Thyroid gland (tissue), 4 donors: ENCODE measurements at places on chromosomes 7 and 10.

- peaks cover 81% of the 10 kb centered on the region for H3K4me1 ChIP-seq
- peak overlapping the region; percentile 95 for H3K27ac ChIP-seq
- no peaks in the 10 kb centered on the region for H3K36me3 ChIP-seq
- no peaks in the 10 kb centered on the region for H3K27me3 ChIP-seq
- H3K4me3 ChIP-seq = no peak overlapping the region
Measured at GRCh38 chr10:114504769-114505579, 100.7 kb upstream of the AFAP1L2 start.

DNA sequence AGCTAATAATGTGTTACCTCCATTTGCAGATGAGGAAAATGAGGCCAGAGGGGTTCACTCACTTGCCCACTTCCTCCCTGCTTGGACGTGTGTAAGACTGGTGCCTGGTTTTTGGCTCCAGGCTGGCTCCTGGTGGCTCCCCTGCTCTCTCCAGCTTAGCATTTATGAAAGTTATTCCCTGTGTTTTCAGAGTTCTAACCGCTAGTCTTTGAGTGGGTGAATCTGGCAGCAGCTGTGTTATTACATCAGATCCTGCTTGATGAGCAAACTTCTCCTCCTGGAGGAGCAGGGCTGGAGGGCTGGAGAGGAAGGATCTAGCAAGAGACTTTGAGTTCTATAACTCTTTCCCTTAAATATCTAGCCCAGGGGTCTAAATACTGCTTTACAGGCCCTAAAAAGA, 80.9 kb upstream of the AGBL3 start:
- DNase-seq = peak; percentile 88
- no peaks in the 10 kb centered on the region for H3K27me3 ChIP-seq
- no peaks in the 10 kb centered on the region for H3K36me3 ChIP-seq
- H3K27ac ChIP-seq = peak overlapping the region; percentile 25
- H3K4me1 ChIP-seq = peaks cover 50% of the 10 kb centered on the region
- no peak overlapping the region for H3K4me3 ChIP-seq

DNA sequence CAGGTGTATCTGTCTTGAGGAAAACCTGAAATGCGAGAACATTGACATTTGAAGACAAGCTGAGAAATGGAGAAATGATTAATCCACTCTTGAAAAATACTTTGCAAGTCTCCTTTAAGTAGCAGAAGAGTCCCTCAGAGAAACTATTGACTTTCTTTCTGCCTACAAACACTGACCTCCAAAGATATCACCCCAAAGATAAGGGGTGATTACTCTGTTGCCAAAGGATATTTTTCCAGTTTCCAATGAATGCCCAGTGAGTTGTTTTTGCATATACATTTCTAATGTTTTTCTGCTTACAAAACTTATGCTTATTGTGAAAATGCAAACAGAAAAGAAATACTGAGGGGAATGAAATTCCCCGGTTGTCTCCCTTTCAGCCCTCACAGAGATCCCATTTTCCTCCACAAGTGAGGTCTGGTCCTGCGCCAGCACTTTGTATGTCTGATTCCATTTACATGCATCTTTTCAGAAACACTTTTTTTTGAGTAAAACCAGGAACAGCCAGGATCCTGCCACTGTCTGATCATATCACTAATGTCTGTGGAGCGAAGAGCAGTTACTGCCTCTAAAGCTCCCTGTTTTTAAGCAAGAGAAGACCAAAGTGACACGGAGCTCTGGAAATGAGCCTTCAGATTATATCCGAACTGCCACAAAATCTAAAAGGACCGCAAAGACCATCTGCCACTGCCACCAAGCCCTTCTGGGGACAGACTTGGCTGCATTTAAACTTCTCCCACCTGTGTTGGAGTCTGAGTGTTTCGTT, 82.9 kb upstream of the PDCD4 start:
- no peak for DNase-seq
- H3K4me3 ChIP-seq = no peak overlapping the region
- no peaks in the 10 kb centered on the region for H3K36me3 ChIP-seq
- H3K27me3 ChIP-seq = no peaks in the 10 kb centered on the region
- no peak overlapping the region for H3K27ac ChIP-seq

DNA sequence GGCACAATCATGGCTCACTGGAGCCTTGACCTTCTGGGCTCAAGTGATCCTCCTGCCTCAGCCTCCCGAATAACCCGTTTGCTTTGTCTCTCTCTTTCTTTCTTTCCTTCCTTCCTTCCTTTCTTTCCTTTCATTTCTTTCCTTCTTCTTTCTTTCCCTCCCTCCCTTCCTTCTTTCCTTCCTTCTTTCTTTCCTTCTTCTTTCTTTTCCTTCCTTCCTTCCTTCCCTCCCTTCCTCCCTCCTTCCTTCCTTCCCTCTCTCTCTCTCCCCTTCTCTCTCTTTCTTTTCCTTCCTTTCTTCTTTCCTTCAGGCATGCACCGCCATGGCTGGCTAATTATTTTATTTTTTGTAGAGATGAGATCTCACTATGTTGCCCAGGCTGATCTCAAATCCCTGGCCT, 57.9 kb upstream of the NPTX2 start:
- H3K4me3 ChIP-seq = no peak overlapping the region
- DNase-seq = no peak
- no peaks in the 10 kb centered on the region for H3K36me3 ChIP-seq
- no peaks in the 10 kb centered on the region for H3K27me3 ChIP-seq
- H3K4me1 ChIP-seq = no peaks in the 10 kb centered on the region
- no peak overlapping the region for H3K27ac ChIP-seq

DNA sequence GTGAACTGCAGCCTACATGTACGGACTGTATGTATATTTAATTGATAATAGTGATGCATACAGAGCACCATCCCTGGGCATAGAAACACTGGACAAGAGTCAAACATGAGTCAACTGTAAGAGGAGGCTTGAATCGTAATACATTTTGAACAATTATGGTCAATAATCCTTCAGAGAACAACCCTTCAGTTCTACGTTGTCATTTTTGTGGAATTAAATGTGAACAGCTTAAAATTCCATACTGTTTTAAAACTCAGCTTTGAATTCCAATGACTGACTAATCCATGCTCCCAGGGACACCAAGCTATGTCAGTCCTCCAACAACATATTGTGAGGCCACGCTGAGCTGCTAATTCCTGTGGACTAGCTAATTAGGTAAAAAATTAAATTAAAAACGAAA, 41.5 kb upstream of the KMT2E start:
- no peaks in the 10 kb centered on the region for H3K36me3 ChIP-seq
- peaks cover 3% of the 10 kb centered on the region for H3K4me1 ChIP-seq
- H3K27me3 ChIP-seq = no peaks in the 10 kb centered on the region
- H3K4me3 ChIP-seq = no peak overlapping the region

DNA sequence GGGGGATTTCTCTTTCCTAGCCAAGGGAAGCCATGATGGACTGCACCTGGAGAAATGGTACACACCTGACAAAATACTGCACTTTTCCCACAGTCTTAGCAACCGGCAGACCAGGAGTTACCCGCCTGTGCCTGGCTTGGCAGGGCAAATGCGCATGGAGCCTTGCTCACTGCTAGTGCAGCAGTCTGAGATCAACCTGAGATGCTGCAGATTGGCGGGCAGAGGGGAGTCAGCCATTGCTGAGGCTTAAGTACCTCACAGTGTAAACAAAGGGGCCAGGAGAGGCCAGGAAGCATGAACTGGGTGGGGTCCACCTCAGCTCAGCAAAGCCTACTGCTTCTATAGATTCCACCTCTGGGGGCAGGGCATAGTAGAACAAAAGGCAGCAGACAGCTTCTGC, 49.4 kb downstream of the OR13A1 start:
- H3K36me3 ChIP-seq = no peaks in the 10 kb centered on the region
- no peak for DNase-seq
- no peak overlapping the region for H3K27ac ChIP-seq
- H3K4me1 ChIP-seq = no peaks in the 10 kb centered on the region
- no peak overlapping the region for H3K4me3 ChIP-seq
